NCI-H2029 treated with DMSO at 0.1 percent for 48 hours (cell line): ENCODE measurements at places on chromosomes 7 and 10.

DNA sequence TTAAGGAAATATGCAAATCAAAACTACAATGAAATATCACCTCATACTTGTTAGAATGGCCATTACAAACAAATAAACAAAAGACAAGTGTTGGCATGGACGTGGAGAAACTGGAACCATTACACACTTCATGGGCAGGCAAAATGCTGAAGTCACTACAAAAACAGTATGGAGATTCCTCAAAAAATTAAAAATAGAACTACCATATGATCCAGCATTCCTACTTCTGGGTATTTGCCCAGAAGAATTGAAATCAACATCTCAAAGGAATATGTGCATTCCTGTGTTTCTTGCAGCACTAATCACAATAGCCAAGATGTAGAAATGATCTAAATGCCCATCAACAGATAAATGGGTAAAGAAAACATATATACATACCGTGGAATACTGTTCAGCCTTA is 83.6 kb downstream of the NRCAM start:
- DNase-seq = no peak

- no peak for DNase-seq
Observed at GRCh38 chr10:49523301-49523700, 15.6 kb downstream of the ERCC6 start.

DNA sequence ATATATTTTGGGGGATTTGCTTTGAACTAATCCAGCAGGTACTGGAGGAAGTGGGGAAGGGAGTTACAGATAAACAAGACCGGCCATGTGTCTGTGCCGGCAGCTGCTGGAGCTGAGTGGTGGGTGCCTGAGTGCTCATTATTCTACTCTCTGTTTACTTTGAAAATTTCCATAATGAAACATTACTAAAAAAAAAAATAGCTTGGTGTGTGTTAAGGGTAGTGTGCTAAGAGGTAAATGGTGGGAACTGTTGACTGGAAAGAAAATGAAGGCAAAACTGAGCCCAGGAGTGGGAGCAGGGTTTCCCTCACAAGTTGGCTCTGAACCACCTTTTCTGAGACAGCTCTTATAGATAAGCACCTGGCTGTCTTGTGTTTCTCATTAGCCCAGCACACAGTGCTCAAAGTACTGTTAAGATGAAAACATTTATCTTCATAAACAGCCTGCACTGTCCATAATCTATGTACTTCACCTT is 50.6 kb downstream of the PARD3 start:
- peak; percentile 37 for DNase-seq

- DNase-seq = no peak
Observed at GRCh38 chr7:36906448-36906847, 182.2 kb upstream of the AOAH start.

DNA sequence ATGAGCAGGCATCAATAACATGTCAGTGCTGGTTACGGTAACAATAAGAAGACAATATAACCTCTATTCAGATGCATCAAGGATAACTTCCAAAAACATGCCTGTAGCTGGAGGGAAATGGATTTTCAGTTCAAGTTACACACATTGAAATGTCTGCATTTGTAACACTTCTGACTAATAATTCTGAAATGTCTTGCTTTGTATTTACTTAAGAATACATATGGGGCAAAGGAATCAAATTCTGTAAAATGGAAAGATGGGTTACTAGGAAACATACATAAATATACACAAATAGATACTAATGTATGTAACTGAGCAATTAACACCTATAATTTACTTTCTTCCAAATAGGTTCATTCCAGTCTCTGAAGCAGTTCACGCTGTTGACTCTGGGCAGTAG is 18.6 kb upstream of the MTPN start:
- no peak for DNase-seq

DNA sequence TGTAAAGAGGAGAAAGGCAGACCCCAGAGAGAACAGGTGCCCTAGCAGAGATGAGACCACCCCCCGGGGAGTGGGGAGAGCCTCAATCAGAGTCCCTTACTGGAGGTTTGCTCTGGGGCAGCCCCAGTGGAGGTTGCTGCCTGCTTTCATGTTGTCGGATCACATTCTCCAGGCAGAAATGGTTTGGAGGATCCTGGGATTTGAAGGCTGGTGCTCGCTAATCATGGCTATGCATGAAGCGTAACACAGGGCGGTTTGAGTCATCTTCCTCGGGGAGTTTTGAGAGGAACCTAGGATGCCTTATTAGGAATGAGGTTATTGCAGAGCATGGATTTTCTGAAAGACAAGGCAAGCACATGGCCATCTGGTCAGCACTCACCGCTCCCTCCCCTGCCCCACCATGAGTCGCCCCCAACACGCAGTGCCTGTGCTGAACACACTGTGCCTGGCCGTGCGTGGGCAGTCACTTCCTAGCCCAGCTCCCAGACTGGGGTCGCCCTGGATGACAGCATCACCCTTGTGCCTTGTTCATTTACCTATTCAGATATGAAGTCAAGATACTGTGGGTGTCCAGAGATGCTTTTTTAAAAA is 319.9 kb downstream of the DPP6 start:
- DNase-seq = no peak

GRCh38 chr10:77702166-77702565 is 64.6 kb upstream of the KCNMA1 start:
- DNase-seq = no peak

GRCh38 chr7:22561895-22562593 is 62.1 kb upstream of the STEAP1B start:
- no peak for DNase-seq

DNA sequence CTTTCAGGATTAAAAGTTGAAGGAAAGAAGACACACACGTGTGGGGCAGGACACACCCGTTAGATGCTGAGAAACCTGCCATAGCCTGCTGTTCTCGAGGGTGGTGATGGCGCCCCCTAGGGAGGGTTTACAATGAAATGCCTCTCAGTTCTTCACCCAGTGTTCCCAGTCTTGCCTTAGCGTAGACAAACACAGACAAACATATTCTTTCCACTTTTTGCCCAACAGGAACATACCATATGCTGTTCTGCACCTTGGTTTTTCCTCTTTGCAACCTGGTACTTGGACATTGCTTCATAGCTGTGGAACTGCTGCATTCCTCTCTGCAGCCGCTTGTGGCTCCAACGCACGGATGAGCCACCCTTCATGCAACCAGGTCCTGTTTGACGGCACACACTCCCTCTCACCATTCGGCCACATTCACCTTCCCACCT is 23.3 kb upstream of the HSPA12A start:
- no peak for DNase-seq

DNA sequence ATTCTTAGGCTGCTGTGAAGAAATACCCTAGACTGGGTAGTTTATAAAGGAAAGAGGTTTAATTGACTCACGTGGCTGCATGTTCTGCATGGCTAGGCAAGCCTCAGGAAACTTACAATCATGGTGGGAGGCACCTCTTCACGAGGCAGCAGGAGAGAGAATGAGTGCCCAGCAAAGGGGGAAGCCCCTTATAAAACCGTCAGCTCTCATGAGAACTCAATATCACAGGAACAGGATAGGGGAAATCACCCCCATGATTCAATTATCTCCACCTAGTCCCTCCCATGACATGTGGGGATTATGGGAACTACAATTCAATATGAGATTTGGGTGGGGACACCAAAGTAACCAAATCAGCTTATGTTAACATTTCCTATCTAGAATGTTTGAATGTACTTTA is 259.2 kb downstream of the TWIST1 start:
- DNase-seq = no peak

GRCh38 chr7:50069613-50070012 is 23.4 kb downstream of the ZPBP start:
- DNase-seq = no peak

- DNase-seq = no peak
Observed at GRCh38 chr7:99551334-99551733, 580 bp downstream of the FAM200A start.

GRCh38 chr7:651032-651728 is 75.3 kb upstream of the DNAAF5 start:
- no peak for DNase-seq

DNA sequence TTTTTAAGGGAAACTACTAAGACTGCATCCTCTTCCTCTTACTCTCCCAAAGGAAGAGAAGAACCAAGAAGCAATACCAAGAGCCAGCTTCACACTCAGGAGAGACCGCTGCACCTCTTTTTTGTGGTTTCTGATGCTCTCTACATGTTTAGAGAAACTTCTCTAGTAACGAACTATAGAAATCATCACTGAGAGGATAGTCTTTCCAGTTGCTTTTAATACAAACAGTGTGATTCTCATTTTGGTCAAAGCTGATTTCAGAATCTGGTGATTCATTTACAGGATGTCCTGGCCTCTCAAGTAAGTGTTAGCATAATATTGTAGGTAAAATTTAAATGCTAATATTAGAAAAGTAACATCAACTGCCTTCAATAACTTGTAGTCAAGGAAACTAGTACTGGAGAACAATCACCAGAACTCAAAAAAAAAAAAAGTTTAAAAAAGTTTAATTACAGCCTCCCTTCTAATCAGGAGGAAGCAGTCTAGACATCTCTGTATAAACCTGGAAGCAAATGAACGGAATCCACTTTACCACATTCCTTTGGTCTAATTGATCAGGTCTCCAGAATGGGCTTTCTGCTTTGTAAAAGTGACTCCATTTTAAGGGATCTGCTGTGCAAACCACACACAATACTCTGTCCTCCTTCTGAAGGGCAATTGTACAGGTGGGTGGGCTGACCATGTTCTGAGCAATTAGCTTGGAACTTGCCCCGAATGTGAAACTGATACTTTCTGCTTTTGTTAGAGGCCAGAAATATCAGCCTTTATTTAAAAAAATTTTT is 3.0 kb downstream of the LAMB1 start:
- DNase-seq = no peak

- no peak for DNase-seq
Observed at GRCh38 chr10:30383356-30383755, 34.3 kb upstream of the MTPAP start.

- no peak for DNase-seq
Observed at GRCh38 chr7:120645966-120646365, 212.0 kb downstream of the TSPAN12 start.

DNA sequence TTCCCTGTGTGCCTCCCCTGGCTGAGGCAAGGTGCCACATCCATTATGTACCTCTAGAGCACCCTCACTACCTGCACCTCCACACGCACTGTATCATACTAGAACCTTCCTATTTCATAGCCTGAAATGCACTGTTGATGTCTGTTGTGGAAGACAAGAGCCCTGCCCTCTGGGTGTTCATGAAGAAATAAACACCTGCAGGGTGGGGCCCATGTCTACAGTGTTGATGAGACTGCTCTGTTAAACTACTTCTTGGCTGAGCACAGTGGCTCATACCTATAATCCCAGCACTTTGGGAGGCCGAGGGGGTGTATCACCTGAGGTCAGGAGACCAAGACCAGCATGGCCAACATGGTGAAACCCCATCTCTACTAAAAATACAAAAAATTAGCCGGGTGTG is 14.0 kb downstream of the SORBS1 start:
- DNase-seq = no peak
